ENCODE measurements at places on chromosomes 12 and 14. TPM values are rescaled to one million over a fixed set of nuclear protein-coding genes. Genes with fewer than 3 reads are reported as not detected.

DNA sequence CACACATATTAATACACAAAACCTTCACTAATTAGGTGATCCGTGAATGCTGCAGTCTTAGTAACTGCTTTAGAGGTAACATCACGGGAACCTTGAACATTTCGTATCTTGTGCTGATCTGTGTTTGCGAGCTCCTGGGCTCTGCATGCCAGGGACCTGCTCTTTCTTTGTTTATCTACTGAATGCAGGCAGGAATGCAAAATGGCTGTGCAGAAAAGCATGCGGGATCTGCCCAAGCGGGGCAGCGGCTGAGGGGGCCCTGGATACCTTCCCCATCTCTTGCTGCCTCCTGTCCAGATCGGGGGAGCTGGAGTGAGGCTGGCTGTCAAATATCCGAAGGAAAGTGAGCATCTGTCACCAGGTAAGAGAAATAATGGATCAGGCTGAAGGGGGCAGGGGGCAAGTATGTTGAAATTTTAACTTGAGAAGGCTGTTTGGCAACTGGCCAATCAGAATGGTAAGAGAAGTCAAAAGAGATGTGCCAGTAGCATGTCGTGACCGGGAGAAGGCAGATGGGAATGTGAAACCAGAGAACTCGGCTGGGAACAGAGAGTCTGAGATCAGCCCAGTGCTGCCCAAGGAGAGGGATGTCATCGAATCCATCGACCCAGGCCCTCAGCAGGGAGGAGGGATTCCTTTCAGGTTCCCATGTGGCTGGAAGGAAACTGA lies 191.4 kb downstream of the TTC7B start:
- no peak for DNase-seq

KRT74 gene
- not detected for polyA plus RNA-seq

ST8SIA1 gene
- polyA plus RNA-seq: 10.4 TPM

TCL1A gene
- polyA plus RNA-seq: not detected

CLEC7A gene
- polyA plus RNA-seq: 2.9 TPM

Measured in aorta (tissue), 5 donors.